WTC11 (cell line): ENCODE measurements at places on chromosomes 2 and 18.

DNA sequence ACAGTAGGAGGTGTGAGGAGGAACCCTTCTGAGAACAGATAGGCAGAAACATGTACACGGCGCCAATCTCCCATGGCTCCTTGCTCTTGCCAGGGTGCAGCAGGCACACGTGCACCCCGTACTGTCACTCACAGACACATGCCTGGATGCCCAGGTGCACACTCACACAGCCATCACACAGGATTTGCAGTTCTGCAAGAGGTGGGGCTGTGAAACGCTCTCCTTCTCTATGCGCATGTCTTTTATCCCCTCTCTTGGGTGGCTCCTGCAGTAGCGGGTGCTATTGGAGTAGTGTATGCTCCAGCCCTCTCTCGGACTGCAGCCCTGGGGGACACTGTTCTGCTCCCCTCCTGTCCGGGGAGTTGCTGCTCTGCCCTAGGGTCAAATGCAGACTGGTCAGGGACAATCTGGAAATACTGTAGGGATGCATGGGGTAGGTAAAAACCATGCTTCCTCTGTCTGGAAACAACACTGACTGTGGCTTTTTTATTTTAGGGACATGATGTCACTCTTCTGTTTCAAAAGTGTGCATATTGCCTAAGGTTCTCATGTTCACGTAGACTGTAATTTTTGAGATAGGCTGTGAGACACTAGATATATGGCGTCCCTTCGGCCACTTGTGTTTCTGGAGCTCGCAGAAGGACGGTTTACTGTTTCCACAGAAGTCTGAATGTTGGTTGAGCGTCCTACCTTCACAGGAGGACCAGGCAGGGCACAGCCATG is 118.5 kb downstream of the PRKCE start:
- H3K27me3 ChIP-seq: no peaks in the 10 kb centered on the region
- no peak for DNase-seq
- peaks cover 23% of the 10 kb centered on the region for H3K4me1 ChIP-seq
- no peak overlapping the region for H3K27ac ChIP-seq

DNA sequence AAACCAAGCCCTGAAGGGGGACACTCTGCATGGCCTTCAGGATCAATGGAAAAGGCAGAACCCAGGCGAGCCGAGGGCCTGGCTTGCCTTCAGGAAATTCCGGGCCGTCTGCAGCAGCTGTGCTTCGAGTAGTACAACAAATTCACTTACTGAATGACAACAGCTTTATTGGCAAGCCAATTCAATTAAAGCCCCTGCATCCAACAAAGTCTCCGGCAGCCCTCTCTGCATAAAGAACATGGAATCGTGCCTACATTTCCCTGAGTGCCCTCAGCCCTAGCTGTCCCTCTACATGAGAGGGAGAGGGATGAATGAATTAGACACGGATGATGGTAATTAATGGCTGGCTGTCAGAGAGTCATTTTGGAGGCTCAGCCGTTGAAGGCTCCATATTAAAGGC is 189.0 kb downstream of the BCL11A start:
- no peak for DNase-seq
- H3K4me1 ChIP-seq: peaks cover 23% of the 10 kb centered on the region
- no peak overlapping the region for H3K4me3 ChIP-seq
- H3K27me3 ChIP-seq: no peaks in the 10 kb centered on the region

GRCh38 chr2:3076848-3077642 is 300.6 kb downstream of the EIPR1 start:
- H3K27me3 ChIP-seq: no peaks in the 10 kb centered on the region
- peaks cover 5% of the 10 kb centered on the region; the same call in 1 of the 2 replicates for H3K4me1 ChIP-seq
- no peak overlapping the region for H3K27ac ChIP-seq
- no peak for DNase-seq
- no peaks in the 10 kb centered on the region for H3K36me3 ChIP-seq
- H3K4me3 ChIP-seq: no peak overlapping the region

- no peak overlapping the region for H3K27ac ChIP-seq
- 0 out of 2 replicates have a peak, but pooled peaks cover 2% of the 10 kb centered on the region for H3K36me3 ChIP-seq
- H3K4me1 ChIP-seq: peaks cover 28% of the 10 kb centered on the region
- H3K27me3 ChIP-seq: peaks cover 3% of the 10 kb centered on the region; the same call in 1 of the 2 replicates
Observed at GRCh38 chr18:74438091-74438490, 19.0 kb downstream of the DIPK1C start.

- H3K4me1 ChIP-seq: peaks cover 17% of the 10 kb centered on the region
- no peak for DNase-seq
- no peaks in the 10 kb centered on the region for H3K27me3 ChIP-seq
- H3K36me3 ChIP-seq: no peaks in the 10 kb centered on the region
Observed at GRCh38 chr18:69774831-69775230, 172.8 kb downstream of the CD226 start.
